ENCODE measurements at places on chromosomes 6 and 20.

GRCh38 chr6:137944793-137945498, 77.9 kb downstream of the TNFAIP3 start:
- peak; percentile 76 for DNase-seq

GRCh38 chr6:30818391-30818841, 65.9 kb upstream of the DDR1 start:
- DNase-seq = no peak

- DNase-seq = no peak
Measured at GRCh38 chr6:73203098-73203497, 22.2 kb downstream of the KHDC1L start.

- no peak for DNase-seq
Measured at GRCh38 chr20:588476-588875, 21.6 kb downstream of the TCF15 start.

DNA sequence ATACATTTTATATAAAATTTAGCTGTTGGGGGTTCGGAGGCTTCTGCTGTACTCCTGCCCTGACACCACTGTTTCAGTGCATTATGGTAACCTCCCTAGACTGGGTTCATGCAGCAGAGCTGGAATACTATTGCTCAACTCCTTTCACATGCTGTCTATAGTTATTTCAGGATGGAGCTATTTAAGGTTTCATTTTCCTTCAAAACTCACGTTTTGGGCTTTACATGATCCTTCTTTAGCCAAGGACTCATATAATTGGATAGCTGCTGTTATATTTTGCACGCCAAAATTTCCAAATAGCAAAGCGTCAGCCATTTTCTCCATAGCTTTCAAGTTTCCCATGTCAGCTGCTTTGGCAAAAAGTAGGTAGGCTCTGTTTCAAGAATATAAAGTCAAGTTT, 76.8 kb downstream of the SEL1L2 start:
- no peak for DNase-seq

DNA sequence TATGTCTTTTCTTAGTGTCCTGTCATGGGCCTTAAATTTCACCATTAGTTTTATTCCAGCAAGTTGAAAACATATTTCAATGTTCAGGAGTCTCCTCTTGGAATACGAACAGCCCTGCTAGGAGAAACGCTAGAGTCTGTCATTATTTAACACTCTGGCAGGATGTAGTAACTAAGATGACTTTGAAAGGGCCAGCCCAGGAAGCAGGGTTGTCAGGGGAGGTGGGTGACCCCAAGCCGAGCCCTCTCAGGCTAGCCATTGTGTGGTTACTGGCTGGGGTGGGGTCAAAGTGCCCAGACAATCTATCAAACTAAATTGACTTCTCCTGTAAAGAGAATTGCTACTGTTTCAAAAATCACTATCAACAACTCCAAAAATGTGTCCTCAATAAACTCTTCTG, 67.8 kb downstream of the LY86 start:
- no peak for DNase-seq

Measured in hematopoietic multipotent progenitor cell treated with erythropoietin and hydrocortisone succinate and interleukin-3 and kit ligand, for 6 days (in vitro differentiated cells).